ENCODE measurements at places on chromosomes 12 and 14. TPM values are rescaled to one million over a fixed set of nuclear protein-coding genes. Genes with fewer than 3 reads are reported as not detected.

- H3K36me3 ChIP-seq: no peaks in the 10 kb centered on the region
- H3K4me3 ChIP-seq: no peak overlapping the region
- H3K4me1 ChIP-seq: peaks cover 4% of the 10 kb centered on the region
- H3K27me3 ChIP-seq: no peaks in the 10 kb centered on the region
- no peak overlapping the region for H3K27ac ChIP-seq
These were observed 89.3 kb downstream of the FIGNL2 start for GRCh38 chr12:51759175-51759574.

DNA sequence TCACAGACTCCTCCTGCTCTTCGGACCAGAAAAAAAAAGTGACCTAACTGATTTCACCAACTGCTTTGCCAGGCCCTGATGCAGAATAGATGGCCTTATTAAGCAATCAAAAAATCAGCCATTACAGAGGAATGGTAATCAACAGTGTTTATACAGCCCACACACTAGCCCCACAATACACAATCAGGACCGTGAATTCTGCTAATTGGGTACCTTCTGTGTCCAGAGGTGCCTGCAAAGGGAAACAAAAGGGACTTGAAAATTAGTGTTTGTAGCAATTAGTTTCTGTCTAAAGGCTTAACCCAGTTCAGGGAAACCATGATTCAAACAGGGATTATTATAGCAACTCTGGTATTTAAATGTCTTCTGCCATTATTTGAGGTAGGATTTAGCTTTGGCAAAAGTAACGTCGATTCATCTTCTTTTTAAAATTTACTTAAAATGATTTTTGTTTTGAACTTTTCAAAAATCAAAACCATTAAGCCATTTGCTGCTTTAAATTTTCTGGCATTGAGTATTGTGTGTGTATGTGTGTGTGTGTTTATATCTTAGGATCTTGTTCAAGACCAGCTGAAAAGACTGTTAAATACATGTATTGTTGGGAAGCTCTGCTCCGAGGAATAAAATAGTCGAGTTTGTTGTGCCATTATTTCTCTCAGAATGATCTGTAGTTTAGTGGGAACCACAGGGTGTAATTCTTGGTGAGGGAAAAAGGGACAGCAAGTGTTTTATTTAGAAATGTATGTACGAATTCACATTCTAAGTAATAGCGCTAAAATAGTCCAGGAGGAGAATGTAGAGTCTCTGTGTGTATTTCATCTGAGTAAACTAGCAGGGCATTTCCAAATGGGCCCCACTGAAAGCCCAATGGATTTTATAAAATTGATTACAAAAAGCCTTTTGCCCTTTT lies 156.1 kb downstream of the PTCSC3 start:
- DNase-seq: no peak
- no peaks in the 10 kb centered on the region for H3K36me3 ChIP-seq
- no peaks in the 10 kb centered on the region for H3K4me1 ChIP-seq
- H3K27me3 ChIP-seq: no peaks in the 10 kb centered on the region
- no peak overlapping the region for H3K27ac ChIP-seq

DNA sequence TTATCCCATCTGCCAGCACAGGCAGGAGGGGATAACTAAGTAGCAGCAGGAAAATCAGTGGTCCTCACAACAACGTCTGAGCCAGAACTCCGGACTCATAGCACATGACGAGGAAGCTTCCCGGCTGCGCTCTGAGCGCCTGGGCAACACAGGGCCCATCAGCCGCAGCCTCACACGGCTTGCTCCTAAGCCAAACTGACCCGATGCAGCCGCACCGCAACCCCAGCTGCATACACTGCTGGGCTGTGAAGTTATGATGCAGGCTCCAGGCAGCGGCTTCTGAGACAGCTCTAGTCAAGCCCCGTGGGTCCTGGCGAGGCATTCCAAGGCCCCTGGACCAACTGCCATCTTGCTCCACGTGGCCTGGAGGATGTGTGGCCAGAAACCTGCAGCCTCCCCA lies 28.1 kb downstream of the ZFYVE21 start:
- no peaks in the 10 kb centered on the region for H3K27me3 ChIP-seq
- peaks cover 6% of the 10 kb centered on the region for H3K36me3 ChIP-seq
- H3K4me3 ChIP-seq: no peak overlapping the region
- no peaks in the 10 kb centered on the region for H3K4me1 ChIP-seq
- DNase-seq: no peak
- H3K27ac ChIP-seq: no peak overlapping the region

- H3K36me3 ChIP-seq: peaks cover 5% of the 10 kb centered on the region
- H3K4me1 ChIP-seq: no peaks in the 10 kb centered on the region
- no peak overlapping the region for H3K27ac ChIP-seq
- H3K4me3 ChIP-seq: no peak overlapping the region
- no peaks in the 10 kb centered on the region for H3K27me3 ChIP-seq
These were observed 62.7 kb downstream of the RBM19 start for GRCh38 chr12:113903381-113903863.

NPAS3 gene
- total RNA-seq: 0.48 TPM

- H3K4me1 ChIP-seq: peaks cover 9% of the 10 kb centered on the region
- H3K27ac ChIP-seq: no peak overlapping the region
- peak overlapping the region; percentile 49 for H3K4me3 ChIP-seq
- H3K36me3 ChIP-seq: no peaks in the 10 kb centered on the region
- H3K27me3 ChIP-seq: peaks cover 14% of the 10 kb centered on the region
- peak; percentile 56 for DNase-seq
These were observed 9.8 kb downstream of the CPNE6 start for GRCh38 chr14:24080888-24081738.

FOXN4 gene
- total RNA-seq: 0.26 TPM

GRCh38 chr12:60100852-60101251 lies 505.0 kb downstream of the SLC16A7 start:
- H3K4me1 ChIP-seq: no peaks in the 10 kb centered on the region
- DNase-seq: peak; percentile 2
- no peaks in the 10 kb centered on the region for H3K36me3 ChIP-seq
